Neural progenitor cell (in vitro differentiated cells): ENCODE measurements at places on chromosomes 6 and 20. TPM values are rescaled to one million over a fixed set of nuclear protein-coding genes. Genes with fewer than 3 reads are reported as not detected.

- no peak for DNase-seq
Measured at GRCh38 chr6:169162249-169162648, 91.4 kb downstream of the THBS2 start.

DNA sequence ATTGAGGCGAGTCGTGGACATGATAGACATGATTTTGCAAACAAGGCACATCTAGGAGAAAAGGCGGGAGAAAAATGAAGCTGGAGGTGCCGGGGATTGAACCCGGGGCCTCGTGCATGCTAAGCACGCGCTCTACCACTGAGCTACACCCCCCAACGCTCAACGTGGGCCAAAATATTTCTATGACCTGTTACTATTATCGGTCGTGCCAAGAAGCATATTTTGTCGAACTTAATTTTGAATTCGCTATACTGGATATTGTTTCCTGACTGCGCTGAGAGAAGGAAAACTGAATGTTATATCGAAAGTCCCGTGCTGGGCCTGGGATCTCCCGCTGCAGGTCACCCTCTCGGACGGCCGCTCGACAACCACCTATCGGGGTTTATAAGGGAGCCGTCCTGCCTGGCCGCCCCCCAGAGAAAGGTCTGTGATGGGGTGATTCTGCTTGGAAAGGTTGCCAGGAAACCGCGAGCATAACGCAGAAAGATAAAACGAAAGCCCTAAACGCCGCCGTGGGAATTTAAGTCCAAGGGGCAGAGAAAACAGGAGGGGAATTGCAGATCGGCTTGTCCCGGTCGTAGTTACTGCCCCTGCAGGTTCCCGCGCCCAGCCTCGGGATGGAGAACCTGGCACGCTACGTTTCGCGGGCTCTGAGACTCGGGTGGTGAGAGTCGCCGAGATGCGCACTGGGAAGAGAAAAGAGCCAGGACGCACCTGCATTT lies 60.0 kb downstream of the TRIM27 start:
- DNase-seq: peak; percentile 82

GRCh38 chr20:50027611-50028105 lies 44.9 kb downstream of the SNAI1 start:
- DNase-seq: no peak

DNA sequence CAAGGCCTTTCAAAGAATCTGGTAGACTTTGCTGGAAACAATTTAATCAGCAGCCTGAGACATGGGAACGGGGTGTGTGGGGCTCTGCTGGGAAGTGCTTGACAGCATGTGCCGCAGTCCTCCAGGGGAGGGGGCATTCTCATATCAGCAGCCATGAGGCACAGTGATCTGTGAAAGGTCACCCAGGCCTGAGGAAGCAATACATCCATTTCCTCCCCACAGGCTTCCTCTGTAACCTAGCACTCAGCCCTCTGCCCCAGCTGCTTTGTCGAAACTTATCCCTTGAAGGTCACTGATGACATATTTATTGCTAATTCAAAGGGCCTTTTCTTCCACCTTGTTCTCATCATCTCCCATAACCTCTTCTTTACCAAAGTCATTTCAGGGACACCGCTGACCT lies 103.3 kb downstream of the TNFAIP3 start:
- DNase-seq: no peak

DNA sequence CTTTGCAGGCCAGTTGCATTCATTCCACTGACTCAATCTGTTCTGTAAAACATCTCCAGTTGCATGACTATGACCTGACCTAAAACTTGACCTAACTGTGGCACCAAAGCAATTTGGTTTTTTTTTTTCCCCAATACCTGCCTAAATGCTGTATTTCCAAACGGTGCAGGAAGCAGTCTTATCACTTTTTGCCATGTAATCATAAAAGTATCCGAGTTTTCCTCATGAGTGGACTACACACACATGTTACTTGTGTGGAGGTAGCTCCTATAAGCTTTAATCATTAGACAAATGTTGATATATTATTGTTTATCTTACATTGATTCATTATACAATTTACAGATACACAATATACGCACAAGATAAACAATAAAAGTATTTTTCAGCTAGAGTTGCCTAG lies 373.7 kb downstream of the BTBD3 start:
- DNase-seq: no peak

DNA sequence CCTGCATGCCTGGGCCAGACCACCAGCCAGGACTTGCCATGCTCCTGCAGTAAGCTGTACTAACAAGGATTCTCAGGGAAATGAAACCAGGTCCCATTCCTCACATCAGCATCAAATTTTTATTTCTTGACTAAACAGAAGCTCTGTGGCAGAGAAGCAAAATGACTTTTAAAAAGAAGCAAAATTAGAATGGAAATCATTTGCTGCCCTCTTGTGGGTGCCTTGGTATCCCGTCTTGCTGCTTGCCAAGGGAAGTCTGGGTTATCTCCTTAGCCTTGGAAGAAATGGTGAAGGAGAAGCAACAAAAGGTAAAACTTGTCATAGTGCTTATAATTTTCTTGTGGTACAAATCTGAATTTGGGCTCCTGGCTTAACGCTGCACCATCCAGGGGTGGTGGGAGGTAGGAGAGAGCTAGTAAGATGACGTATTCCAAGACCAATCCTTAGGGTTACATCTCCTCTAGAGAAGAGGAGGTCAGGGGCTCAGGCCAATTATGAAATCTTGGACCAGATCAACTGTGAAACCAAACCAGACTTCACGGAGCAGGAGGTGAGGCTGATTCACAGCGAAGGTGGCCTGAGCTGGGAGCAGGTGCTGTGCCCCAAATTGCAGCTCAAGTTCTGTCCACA lies 107.5 kb downstream of the FAXC start:
- DNase-seq: peak; percentile 56

DNA sequence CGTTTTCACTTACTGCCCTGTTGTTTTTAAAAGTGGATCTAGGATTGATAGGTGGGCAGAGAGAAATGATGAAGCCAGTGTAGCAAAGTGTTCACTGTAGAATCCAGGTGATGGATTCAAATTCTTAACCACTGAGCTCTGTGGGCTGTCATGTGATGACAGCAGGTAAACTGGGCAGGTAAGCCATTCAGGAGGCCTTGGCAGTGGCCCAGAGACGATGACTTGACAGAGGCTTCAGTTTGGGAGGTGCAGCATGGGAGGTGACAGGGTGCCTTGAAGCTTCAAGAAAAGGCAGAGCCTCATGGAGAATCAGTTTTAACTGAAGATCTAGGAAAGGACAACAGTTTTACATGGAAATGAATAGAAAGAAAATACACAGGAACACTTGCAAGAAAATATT lies 2.0 kb downstream of the NAA20 start:
- DNase-seq: no peak

GRCh38 chr6:151340219-151340978 lies 51.0 kb downstream of the ZBTB2 start:
- DNase-seq: no peak

VEGFA gene
- 49.6 and 78.6 TPM in 2 replicates for total RNA-seq

TTLL9 gene
- total RNA-seq: 0.34 TPM in 1 of 2 replicates, not detected in the other
